ENCODE measurements at places on chromosomes 11 and 22.

DNA sequence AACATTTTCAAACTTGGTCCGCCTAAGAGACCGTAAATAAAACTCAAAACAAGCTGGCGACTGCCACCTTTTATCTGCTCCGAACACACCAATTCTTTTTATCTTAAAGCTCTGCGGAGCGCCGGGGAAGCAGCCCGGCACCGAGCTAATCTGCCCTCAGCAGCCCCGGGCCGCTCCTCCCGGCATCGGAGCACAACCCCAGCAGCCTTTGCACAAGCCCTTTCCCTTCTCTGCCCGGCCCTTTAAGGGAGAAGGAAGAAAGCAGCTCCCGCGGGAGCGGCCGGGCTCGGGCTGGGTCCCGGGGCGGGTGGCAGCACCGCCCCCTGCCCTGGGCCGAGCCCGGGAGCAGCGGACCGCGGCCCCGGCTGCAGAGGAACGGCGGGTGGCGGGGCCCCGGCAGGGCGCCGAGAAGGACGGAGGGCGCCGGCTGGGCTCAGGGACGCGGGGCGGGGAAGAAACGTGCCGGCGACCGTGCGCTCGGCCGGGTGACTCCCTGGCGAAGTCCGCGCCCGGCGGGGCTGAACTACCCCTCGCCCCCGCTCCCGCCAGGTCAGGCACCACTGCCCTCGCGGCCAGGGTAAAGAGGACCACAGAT lies 133.6 kb upstream of the C11orf58 start:
- DNase-seq, result no peak

DNA sequence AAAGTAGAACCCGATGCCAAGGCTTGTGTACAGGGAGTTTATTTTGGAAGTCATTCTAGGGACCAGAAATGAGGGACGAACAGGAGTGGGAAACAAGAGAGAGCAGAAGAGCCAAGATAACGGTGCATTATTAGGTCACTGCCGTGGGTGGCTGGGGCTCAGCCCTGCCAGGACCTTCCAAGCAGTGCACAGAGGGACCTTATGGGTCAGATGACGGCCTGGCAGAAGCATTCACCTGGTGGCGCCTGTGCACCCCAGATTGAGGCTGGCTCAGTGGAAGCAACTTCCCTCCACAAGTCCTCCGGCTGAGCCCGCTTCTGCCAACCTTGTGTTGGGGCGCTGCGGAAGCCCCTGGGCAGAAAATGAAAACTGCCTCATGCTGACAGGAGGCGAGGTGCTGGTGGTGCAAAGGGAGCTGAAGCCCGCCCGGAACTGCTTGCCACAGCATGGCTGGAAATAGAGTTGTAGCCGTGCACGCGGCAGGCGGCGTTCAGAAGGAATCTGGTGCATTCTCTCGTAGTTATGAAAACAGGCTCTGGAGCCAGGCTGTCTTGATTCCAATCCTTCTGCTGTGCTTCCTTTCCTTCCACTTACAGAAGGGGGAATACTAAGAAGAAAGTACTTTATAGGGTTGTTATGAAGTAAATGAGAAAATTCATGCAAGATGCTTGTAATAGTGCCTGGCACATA lies 22.2 kb upstream of the TP53I11 start:
- no peak for DNase-seq

GRCh38 chr22:23245045-23245798 lies 64.9 kb downstream of the BCR start:
- DNase-seq, result no peak

DNA sequence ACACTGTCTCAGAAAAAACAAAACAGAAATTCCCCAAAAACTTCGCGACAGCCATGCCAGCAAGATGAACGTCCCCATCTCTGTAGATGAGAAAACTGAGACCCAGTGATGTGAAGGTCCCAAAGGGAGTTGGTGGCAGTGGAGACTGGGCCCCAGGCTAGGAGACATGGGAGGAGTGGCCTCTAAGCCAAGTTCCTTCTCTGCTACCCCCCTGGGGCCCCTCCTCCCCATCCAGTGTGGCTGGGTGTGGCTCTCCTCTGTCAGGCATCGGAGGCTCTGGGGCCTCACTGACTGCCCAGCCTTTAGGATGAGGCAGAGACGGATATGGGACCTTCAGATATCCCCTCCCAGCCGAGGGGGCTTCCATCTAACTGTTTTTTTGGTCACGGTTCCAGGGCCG lies 9.8 kb downstream of the RELT start:
- no peak for DNase-seq

DNA sequence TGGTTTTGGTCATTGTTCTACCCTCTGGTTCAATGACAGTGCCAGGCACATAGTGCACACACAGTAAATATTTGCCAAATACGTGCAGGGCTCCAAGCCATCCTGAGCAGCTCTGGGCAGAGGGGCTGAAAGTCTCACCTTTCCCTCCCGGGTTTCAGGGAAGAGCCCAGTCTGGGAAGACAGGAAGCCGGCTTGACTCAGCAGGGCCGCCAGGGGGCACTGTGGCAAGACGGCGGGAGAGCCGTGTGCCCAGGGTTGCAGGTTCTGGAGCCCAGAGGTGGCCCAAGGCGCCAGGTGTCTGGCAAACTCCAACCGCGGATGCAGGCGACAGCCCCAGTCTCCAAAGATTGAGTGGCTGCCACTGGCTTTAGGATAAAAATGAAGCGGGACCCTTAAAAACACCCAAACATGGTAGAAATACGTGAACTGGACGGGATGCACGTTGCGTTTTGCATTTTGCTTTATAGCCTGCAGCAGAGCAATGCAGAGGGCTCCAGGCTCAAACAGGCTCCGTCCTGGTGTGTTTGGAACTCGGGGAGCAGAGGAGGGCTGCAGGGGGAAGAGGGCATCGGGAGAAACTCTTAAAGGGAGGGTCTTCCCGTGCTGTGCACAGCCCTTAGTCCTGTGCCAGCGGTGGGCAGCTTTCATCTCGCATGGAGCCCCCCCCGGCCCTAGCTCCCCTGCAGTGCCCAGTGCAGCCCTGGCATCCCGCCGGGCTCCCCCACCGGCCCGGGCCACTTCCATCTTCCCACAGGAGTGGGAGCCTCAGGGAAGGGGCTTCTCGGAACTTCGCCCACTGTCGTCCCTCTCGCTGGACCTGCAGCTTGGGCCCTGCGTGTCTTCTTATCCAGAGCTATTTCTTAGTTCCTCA lies 10.7 kb downstream of the KRTAP5-5 start:
- DNase-seq, result peak; percentile 54

DNA sequence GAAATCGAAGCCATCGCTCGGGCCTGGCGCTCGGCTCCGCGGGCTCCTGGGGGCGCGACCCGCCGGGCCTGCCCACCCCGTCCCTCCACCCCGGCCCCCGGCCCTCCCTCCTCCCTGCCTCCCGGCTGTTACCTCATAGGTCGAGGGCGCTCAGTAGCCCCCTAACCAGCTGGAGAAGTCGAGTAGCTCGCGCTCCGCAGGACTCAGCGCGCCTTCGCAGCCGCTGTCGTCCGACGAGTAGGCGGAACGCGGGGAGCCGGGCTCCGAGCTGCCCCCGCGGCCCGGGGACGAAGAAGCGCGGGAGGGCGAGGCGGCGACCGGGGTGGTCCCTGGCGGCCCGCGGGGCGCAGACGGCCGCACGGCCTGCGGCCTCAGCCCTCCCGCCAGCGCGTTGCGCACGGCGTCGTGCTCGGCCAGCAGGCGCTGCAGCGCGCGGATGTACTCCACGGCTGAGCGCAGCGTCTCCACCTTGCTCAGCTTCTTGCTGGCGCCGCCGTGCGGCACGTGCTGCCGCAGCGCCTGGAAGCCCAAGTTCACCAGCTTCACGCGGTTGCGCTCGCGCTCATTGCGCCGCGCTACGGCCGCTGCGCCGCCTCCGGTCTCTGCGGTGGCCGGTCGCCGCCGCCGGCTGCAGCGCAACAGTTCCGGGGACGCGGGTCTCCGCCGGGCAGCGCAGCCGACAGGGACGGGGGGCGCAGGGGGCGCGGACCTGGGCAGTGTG lies 627 bp downstream of the ASCL2 start:
- DNase-seq, result peak; percentile 55

DNA sequence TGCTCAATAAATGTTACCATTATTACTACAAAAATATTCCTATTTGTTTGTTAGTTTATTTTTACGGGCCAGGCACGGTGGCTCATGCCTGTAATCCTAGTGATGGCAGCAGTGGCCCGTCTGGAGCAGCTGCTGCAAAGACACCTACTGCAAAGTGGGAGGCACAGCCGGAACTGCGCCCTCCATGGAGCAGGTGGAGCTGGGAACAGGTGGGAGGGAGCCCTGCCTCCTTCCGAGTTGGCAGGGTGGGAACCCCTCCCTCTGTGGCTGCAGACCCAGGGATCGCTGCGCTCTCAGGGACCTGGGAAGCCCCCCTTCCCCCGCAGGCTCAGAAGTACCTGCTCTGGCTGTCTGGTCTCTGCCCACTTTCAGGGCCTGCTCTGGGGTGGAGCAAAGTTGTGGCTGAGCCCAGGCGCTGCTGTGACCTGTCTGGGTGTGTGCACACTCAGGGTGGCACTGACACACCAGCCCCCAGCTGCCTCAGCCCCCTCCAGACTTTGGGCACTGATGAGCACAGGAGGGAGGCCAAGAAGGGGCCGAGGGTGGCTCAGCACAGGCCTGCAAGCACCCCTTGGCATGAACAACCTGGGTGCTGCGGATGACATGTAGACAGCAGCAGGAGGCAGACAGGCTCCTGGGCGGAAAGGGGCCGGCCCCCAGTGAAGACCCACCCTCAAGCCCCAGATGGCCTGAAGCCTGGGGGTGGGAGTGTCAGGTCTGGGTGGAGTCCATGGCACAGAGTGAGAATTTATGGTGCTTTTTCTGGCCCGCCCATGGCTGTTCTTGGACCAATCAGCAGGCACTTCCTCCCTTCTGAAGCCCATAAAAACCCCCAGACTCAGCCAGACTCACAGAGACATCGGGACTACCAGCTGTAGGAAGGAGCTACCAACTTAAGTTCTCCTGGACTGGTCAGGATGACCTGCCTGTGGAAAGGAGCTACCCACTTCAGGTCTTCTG lies 103.7 kb upstream of the CLMP start:
- DNase-seq, result no peak
